ENCODE measurements at places on chromosomes 2 and 18.

GRCh38 chr18:76847916-76848315 is 25.6 kb downstream of the ZNF236 start:
- no peak for DNase-seq

GRCh38 chr2:19885791-19886190 is 16.0 kb downstream of the TTC32 start:
- no peak for DNase-seq

DNA sequence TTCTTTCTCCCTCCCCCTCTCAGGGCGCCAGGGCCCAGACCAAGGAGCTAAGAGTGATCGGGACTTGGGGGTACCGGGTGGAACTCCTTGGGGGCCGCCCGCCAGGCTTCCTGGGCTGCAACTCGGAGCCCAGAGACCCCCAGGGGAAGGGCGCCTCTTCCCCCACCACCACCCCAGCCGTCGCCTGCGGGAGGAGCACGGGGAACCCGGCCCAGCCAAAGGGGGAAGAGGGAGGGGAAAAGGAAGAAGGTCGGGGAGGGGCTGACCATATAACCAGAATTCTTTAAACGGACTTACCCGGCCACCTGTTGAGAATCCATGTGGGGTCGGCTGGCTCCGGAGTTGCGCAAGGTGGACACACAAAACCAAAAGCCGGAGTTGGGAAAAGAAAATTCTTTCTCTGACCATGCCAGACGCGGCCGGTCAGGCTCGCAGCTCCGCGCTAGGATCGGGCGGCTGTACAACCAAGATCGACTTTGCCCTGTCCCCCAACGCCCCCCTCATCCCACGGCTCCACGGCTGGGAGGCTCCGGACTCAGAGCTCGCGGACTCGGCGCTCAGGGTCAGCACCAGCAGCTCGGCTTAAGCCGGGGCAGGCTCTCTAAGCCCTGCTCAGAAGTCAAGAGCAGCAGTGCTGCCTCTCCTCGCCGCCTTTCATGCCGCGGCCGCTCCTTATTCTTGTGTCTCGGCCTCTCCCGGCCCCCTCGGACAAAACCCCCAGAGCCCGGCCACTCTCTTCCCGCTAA is 6.3 kb upstream of the SIX3 start:
- no peak for DNase-seq

GRCh38 chr2:209463226-209463625 is 39.4 kb downstream of the MAP2 start:
- no peak for DNase-seq

DNA sequence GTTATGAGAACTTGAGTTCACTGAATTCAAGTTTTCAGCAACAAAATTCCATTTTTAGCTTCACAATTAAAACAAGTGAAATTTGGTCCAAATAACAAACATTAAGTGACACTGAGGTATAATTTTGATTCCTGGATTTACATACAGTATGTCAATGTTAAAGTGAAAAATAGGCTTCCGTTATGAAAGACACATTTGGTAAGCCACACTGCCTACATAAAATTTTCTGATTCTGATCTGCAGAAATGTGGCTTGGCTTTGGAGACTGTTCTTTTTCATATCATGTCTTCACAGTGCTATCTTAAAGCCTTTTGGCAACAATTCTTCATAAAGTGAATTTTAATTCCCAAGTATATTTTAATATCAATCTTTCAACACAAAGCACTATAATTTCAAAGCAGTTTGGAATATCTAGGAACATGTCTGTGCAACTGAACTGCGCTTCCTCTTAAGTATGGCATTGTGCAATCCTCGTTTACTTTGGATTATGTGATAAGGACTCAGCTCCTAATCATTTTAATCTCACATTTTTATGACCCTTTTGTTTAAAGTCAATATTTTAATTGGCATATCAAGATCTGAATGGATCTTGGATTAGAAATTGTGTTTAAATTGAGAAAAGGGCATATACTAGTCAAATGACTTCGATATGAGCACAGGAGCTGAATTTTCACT is 60.0 kb downstream of the RBMS1 start:
- DNase-seq = no peak

DNA sequence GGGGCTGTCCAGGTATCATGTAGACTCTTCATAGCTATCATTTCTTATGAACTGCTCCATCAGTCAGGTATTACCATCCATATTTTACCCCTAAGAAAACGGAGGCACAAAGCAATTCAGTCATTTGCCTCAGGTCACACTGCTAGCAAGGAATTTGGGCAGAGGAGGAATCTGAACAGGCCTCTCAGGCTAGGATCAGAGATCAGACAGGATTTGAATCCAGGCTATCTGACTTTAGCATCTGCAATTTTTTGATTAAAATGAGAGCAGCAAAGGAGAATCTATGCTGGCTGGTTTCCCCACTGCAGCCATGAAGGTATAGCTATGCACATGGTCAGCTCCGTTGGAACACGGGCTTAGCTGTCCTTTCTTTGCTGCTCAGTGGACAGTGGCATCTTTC is 60.1 kb downstream of the TACR1 start:
- no peak for DNase-seq

GRCh38 chr2:65622499-65622898 is 190.1 kb upstream of the SPRED2 start:
- DNase-seq = no peak

- peak; percentile 42 for DNase-seq
Measured at GRCh38 chr2:96538487-96539214, 2.1 kb downstream of the ARID5A start.

DNA sequence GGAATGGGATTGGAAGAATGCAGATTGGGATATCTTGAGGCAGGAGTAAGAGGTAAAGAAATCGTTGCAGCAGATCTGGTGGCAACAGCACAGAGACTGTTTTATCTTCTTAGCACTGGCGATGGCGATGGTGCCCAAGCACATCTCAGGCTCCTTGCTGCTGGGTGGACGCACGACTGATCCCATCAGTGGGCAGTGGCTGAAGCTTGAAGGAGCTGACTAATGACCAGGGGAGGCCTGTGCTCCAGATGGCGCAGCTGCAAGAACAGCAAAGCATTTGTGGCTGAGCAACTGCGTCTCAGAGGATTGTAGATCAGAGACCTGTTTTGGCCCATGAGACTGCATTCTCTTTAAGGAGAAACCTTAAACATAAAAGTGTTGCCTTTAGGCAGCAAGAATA is 54.6 kb downstream of the GALR1 start:
- no peak for DNase-seq

GRCh38 chr18:13120255-13120654 is 98.3 kb upstream of the LDLRAD4 start:
- DNase-seq = no peak

- no peak for DNase-seq
Measured at GRCh38 chr2:150526827-150527226, 39.4 kb upstream of the RND3 start.

- no peak for DNase-seq
Measured at GRCh38 chr18:12394428-12394827, 13.3 kb upstream of the PRELID3A start.

GRCh38 chr18:32910694-32911296 is 138.0 kb upstream of the KLHL14 start:
- DNase-seq = no peak

DNA sequence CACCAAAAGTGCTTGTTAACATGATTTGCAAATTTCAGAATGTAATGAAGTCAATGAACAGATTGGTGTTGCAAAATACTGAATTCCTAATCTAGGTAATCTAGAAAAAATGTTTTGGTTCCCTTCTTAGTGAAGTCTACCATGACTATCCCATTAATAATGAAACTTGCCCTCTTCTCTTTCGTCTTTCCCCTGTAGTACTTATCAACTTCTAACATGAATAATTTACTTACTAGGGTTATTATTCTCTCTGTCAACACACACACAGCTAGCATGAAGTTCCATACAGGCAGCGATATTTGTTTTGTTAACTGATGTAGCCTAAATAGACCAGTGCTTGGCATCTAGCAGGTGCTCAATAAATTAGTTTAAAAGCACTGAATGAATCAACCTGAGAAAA is 160.2 kb downstream of the NCK2 start:
- DNase-seq = no peak

DNA sequence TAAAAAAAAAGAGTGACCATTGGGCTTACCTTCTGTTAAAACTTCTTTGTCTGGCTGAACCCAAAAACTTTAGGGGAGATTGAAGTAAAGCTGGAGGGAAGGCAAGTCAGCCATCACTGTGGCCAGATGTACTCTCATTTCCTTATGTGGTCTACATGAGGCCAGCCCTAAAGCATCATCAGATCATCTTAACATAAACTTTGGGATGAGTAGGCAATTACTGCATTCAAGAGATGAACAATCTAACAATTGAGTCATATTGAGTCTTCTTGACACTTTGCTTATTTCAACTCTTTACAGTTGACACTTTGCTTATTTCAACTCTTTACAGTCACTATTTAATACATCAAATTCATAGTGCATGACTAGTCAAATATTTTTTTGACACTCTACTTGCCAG is 155.6 kb downstream of the QPCT start:
- no peak for DNase-seq

- DNase-seq = no peak
Measured at GRCh38 chr18:62781893-62782292, 66.6 kb downstream of the PHLPP1 start.

- no peak for DNase-seq
Measured at GRCh38 chr18:38539371-38539770, 973.8 kb upstream of the CELF4 start.
